ENCODE measurements at places on chromosomes 11 and 22.

- no peak for DNase-seq
These were observed 251 bp downstream of the SHISA8 start for GRCh38 chr22:41914611-41915034.

DNA sequence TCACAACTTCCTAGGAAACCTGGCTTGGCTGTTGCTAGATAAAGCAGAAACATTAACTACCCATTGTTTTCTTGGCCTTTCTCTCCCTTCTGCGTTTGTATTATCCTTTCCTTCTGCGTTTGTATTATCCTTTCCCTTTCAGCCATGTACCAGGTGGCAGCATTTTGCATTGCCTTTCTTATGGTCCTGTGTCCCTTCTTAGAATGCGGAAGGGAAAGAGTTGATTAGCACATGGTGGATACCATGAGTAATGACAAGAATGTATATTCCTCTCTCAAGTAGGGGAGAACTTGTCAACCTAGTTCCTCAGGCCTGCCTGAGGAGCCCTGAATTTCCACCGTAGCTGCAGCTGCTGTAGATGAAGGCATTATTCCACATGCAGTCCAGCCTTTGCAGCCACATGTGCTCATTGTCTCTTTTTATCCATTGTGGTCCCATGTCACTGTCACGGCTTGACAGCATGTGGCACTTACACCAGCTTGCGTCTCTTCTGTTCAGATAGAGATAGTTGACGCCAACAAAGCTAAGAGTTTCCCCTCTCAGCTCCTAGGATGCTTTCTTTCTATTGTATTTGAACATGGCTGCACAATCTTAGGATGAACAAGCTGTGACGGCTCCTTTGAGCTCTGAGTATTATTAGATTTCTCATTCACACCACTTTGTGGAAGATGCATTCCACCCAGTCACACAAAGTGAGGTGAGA lies 44.8 kb downstream of the SLN start:
- no peak for DNase-seq

DNA sequence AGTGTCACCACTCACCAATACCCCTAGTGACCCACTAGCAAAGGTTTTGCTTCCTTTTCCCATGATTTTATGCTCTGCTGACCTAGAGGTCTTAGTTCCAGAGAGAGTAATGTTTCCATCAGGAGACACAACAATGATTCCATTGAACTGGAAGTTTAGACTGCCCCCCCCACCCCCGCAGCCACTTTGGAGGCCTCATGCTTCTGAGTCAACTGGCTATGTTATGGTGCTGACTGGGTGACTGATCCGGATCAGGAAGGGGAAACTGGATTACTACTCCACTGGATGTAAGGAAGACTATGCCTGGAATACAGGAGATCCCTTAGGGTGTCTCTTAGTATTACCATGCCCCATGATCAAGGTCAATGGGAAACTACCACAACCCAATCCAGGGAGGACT lies 633.6 kb downstream of the OPCML start:
- DNase-seq = no peak

- DNase-seq = peak; percentile 92
These were observed 8.5 kb downstream of the RAB3IL1 start for GRCh38 chr11:61908730-61909316.

DNA sequence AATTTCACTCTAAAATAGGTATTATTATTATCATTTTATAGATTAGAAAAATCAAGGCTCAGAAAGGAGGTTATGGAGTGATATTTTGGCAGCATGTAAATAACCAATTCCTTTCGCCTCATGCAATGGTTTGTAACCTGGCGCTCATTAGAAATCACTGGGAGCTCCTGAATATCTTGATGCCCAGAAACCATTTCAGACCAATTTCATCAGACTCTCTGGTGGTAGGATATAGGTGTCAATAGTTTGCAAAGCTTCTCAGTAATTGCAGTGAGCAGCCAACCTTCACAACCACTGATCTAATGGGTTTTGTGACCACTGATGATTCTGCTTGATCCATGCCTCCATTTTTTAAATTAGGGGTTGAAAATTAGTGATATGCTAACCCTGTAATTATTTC lies 57.8 kb upstream of the ZC3H12C start:
- DNase-seq = no peak
